ENCODE measurements at places on chromosomes 4 and X.

DNA sequence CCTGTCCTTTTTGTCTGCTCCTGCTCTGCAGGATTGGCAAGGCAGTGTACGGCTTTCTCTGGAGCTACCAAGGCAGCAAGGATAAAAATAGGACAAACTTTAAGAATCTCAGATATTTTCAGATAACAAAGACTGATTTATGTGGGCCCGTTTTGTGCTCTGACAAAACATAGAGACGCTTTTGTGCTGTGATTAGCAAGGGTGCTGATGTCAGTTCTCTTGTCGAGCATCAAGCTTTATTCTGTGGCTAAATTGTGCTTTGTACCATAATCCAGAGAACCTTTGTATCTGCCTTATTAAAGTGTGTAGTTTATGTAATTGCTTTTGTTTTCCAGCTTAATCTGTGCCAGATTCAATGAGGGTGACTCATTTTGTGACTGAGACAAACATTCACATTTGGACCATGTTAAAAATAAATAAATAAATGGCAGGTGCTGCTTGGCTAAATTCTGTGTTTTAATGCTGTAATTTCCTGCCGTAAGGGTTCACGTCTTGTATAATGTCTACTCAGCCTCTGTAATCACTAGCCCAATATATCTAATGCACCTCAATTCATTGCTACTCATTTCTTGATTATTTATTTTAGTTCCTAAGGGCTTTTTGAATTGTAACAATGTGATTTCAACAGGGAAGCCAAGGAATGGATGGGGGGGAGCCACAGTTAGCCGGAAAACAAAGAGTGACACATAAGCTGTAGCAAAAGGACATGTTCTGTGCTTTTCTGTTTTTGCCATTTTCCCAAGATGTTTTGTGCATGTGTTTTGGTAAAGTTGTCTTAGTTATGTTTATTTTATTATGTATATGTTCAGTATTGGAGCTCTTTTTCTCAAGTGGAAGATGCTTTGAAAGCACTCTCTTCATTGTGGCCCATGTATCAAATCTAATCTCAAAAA is 75.1 kb downstream of the GAB1 start:
- DNase-seq = no peak

DNA sequence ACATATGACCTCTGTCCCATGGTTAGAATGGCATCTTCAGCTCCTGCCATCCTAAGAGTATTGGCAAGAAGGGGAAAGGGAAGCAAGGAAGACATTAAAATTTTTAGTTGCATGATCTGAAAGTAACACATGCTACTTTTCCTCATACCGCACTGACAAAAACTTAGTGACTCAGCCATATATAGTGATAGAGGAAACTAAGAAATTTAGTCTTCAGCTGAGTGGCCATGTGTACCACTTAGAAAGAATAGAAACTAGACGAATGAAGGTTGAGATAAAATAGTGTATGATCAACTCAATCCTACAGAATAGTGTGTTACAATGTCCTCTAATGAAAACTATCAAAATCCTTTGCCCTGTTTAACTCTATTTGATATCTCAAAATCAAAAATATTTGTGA is 164.1 kb downstream of the PPP3CA start:
- DNase-seq = no peak

DNA sequence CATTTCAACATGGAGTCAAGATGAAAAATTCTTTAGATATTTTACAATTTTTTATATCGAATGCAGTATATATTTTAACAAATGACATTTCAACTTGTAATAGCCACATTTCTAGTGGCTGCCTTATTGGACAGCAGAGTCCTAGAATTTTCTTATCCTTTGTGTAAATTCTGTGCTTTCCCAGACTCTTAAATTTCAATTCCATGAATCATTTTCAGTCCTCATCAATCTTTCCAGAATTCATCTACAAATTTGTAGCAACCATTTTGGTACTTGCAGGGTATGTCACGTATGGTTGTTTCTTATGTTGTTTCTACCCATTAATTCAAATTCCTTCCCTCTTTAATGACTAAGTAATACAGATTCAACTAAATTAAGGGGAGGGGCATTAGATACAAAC is 2.7 kb downstream of the PAICS start:
- no peak for DNase-seq

- peak; percentile 10 for DNase-seq
Observed at GRCh38 chr4:3405176-3405575, 36.6 kb upstream of the HGFAC start.

- DNase-seq = no peak
Observed at GRCh38 chr4:147975933-147976928, 244.3 kb downstream of the ARHGAP10 start.

GRCh38 chr4:150986085-150986484 is 29.0 kb downstream of the LRBA start:
- DNase-seq = no peak

DNA sequence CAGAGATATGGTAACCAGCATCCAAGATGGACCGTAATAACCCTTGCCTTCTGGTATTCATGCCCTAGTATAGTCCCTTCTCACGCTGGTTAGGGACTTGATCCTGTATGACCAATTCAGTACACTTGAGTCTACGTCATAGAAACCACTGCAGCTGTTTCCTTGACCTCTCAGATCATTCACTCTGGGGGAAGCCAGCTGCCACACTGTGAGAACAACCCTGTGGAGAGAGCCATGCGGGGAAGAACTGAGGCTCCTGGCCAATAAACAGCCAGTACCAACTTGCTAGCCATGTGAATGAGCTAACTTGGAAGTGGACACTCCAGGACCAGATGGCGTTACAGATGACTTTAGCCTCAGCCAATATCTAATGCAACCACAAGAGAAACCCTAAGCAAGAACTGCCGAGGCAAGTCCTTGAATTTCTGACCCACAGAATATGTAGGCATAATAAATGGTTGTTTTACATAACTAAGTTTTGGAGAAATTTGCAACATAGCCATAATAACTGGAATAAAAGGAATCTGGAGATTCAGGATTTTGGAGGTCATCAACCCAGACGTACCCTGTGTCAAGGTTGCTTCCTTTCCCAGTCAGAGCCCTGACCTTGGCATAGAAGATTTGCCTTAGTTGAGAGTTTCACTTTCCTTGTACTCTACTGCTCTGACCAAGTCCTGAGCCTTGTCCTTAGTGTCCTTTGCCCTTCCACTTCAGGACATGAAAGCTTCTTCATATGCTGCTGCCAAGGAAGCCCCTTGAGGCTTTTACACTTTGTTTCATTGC is 87.3 kb upstream of the ZNF81 start:
- DNase-seq = no peak

DNA sequence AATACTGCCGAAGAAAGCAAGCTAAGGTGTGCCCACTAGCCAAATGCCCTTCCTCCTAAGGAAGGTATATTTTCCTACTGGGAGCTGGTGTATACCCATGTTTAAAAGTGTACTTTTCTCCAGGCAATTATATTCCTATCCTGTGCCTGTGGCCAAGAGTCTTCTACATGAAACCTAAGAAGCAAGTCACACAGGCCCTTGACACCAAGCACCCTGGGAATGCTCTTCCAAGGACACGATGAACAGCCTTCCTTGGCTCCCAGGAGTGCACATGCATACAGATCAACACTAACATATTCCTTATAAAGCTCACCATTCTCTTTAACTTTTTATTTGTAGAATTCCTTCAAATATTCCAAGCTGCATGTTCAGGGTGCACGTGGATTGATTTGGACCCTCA is 17.3 kb upstream of the ARHGAP6 start:
- DNase-seq = no peak

GRCh38 chrX:41984628-41985027 is 61.3 kb upstream of the CASK start:
- DNase-seq = no peak

GRCh38 chr4:175667122-175667521 is 144.9 kb downstream of the GPM6A start:
- DNase-seq = no peak

- peak; percentile 48 for DNase-seq
Observed at GRCh38 chr4:48016141-48017107, at the start of the genes CNGA1 and NIPAL1. Gene CNGA1, minus strand, starts transcription at chr4:48016681. Its CDS starts 63,992 bp downstream, at chr4:47952689. Gene NIPAL1, plus strand, starts transcription at chr4:48016772. Its CDS starts 68 bp downstream, at chr4:48016840.

DNA sequence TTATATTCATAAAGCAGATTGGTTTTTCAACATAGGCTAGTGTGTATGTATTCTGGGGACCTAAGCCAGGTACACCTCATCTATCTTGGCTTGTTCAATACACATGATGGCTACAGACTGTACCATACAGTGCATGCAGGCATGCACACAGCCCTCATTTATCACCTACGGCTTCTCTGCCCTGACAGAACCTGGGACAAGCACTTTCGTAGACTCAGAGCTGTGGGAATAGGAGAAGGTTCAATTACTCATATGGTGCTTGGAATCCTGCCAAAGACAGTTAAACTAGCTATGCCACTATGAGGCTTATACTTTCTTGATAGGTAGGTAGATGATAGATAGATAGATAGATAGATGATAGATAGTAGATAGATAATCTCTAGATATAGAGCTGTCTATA is 457.2 kb downstream of the GALNTL6 start:
- DNase-seq = no peak

- no peak for DNase-seq
Observed at GRCh38 chr4:40931841-40932240, 182.1 kb downstream of the NSUN7 start.

Data from dorsolateral prefrontal cortex (tissue), 122 donors.